Amygdala (tissue), 56 donors: ENCODE measurements at places on chromosomes 3 and 15.
A peak's percentile ranks its signal among the peaks of the same experiment; 100 is the strongest.

DNA sequence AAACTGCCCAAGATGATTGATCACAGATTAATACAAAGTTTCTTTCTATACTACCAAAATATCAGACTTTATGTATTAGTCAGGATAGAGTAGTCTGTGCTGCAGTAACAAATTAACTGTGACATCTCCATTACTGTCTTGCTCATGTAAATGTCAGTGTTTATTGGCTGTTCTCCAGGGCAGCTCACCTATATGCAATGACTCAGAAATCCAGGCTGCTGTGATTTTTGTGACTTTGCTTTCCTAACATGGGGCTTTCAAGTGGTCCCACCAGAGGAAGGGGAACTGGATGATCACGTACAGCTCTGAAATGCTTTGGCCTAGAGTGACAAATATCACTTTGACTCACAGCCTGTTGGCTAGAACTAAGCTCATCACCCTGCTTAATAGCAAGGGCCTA lies 12.9 kb downstream of the PLS1 start:
- no peak for DNase-seq

DNA sequence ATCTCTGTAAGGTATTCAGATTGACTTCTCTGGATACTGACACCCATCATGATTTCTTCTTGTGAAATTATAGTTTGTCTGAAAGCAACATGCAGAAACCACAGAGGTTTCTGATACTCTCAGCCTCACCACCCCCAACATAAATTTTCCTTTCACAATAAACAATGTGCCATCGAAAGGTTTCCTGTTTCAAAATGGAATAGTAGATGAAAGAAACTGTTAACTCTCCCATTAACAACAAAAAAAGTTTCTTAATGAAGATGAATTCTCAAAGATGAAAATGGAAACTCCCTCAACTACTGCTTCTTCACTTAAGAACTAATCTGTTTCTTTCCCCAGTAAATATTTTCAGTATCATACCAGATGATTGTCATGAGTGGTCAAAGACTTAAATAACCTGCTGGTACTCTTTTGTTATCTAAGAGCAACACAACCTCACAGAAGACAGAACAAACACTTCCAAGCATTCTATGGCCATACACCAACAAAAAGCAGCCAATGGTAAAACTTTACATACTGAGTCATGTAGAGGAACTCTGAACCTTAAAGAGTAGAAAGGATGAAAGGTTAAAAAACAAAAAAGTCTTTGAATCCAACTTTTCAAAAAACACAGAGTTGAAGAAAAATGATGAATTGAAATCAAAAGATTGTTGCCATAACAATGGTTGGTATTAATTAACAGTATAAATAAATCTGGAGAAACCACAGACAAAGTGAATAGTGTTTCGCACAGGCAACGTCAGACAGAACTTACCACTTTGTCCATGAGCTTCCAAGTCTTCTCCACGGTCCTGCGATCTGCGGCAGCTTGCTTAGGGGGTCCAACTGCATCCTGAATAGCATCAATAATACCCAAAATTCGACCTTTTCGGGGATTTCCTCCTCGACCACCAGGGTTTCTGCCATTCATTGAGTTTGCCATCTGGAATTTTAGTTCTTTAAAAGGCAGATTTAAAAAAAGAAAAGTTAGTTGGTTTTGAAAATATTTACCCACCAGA lies 1.9 kb downstream of the CBLB start:
- no peak for DNase-seq

- no peak for DNase-seq
Measured at GRCh38 chr15:77494073-77494867, 73.6 kb downstream of the HMG20A start.

- DNase-seq = no peak
Measured at GRCh38 chr15:25710184-25710583, 152.9 kb downstream of the ATP10A start.

DNA sequence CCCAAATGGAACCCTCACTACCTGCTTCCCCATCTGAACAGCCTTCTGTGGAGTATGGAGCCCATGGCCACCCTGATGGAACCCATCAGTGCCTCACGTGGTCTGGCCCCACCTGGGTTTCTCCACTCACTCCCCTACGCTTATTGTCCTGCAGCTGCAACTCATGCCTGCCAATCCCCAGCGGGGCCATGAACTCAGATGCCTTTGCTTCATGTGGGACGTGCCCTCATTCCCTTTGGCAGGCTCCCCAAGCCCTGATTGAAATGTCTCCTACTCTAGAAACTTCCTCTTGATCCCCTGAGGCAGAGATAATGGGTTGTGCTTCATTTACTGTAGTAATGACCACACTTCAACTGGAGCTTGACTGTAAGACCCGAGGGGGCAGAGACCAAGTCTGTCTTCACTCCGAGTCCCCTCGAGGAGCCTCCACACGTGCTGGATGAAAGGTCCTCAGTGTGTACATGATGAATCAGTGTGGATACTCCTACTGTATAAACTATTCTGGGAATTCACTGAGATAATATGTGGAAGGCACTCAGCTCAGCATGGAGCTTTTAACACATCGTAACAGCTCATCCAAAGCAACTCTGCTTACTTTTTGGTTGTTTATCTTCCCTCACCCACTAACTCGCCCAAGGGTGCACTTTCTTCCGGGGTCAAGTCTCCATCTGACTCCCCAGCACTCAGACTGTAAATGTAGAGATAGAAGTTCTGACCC lies 232.8 kb upstream of the BHLHE40 start:
- no peak for DNase-seq

DNA sequence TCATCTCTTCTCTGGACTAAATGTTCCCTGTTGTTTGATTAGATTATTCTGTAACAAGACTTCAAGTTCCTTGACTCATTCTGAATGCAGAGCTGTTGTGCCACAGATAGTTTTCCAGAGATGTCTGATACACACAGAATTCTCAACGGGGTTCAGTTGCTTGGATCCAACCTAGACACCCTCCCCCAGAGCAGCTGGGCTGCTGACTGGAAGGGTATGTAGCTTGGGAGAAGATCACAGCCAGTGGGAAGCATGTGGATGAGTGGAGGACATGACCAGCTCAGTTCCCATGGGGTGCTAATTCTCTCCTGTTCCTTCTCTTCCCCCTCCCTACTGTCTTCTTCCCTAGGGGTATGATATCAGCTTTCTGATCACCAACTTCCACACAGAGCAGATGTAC lies 6.6 kb upstream of the TTLL3 start:
- DNase-seq = no peak

DNA sequence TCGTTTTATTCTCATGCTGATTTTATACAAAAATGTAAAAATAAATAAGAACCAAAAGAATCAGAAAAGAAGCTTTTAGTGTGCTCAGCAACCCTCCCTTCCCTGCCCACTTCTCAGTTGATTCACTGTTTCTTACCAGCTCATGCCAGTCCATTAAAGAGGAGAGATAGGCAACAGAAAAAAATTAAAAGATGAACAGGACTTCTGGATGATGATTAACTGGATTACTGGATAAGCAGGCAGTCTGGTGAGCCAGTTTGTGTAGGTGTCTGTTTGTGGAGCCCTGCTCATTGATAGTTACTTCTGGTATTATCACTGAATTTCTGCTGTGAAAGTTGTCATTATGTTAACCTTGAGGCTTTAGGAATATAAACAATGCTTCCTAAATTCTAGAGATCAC lies 15.1 kb upstream of the GPR171 start:
- DNase-seq = no peak

DNA sequence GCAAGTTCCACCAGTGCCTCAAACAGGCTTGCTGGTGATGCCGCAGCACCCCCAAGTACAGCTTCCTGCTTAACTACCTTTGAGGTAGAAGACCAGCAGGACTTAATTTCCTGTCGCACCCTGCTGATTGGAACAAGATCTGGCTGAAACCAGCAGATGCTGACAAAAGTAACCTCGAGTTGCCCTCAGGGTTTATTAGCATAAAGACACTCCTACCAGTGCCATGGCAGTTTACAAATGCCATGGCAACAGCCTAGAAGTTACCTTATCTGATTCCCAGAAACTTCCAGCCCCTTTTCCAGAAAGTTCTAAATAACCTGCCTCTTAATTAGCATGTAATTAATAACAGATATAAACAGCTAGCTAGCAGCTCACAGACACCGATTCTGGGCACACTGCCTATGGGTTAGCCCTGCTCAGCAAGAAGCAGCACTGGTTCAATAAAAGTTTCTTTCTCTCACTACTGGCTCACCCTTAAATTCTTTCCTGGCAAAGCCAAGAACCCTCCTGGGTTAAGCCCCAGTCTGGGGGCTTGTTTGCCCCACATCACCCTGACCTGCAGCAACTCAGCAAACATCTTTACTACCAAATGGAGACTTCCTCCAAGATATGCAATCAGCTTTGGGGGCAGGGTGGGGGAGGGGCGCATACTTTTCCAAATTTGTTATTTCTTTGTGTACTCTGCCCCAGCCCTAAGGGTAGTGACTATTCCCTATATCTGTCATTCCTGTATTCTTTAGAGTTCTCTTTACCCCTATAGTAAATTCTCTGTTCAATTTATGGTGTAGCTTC lies 54.2 kb downstream of the MAP4 start:
- peak; percentile 24 for DNase-seq
